ENCODE measurements at places on chromosomes 1 and 21.

DNA sequence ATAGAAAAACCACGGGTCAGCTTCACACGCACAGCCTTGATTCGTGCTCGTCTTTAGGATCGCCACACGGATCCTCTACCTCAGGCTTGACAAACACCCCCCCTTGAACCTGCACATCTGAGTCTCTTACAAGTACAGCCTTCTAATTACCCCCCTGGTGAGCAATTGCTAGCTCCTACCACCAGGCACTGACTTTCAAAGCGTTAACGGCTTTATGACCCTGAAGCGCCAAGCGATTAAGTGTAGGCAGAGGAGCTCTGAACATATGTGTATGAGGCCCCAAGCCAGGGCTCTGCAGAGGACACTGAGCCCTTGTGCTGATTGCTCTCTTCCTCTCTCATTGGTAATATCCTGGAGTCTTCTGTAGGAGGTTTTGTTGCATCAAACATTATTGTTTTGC, 55.7 kb upstream of the EPHA8 start:
- no peak for DNase-seq

DNA sequence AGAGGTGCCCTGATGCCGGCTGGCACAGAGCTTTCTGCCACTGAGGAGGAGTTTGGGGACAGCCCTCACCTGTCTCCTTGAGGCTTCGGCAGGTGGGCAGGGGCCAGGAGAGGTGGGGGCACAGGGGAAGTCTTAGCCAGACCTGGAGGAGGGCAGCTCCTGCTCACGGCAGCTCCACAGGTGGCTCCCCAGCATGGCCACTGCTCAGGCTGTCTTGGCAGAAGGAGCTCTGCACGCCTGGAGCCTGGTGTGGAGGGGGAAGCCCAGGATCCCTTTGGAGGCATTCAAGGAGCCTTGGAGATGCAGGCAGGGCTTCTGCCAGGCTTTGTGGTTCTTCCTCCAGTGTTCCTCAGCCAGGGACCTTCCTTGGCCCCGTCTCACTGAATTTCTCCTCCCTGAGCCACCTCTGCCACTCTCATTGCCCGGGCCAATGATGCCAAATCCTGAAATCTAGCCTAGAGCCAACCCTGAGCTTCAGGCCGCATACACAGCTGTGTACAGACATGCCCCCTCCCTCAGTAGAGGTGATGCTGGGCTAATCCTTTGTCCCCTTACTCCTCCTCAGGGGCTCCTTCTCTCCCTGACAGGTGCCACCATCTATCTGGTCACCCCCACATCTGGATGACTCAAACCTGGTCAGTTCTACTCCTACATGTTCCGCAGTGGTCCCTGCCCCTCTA, 251.8 kb upstream of the VAMP3 start:
- DNase-seq = no peak

DNA sequence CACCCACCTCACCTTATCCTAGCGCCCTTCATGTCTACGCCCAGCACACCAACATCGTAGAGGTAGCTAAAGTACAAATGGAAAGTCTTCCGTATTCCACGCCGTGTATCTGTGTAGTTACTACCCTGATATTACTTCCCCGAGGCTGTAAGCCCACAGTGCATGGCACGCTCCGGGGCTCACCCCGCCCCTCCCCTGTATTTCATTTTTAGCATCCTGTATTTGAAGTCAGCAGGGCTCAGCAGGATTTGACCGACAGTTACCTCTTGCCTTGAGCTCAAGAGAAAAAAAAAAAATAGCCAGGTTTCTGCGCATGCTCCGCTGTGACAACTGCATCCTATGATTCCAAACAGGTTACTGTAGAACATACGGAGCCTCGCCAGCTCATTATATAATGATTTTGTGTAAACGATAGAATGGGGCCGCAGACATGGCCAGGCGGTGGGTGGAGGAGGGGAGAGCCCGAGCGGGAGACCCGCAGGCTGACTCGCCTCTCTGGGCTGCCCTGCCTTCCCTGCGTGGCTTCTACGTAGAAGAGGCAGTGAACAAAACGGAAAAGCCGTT, 1.3 kb downstream of the ABCG1 start:
- DNase-seq = peak; percentile 42

DNA sequence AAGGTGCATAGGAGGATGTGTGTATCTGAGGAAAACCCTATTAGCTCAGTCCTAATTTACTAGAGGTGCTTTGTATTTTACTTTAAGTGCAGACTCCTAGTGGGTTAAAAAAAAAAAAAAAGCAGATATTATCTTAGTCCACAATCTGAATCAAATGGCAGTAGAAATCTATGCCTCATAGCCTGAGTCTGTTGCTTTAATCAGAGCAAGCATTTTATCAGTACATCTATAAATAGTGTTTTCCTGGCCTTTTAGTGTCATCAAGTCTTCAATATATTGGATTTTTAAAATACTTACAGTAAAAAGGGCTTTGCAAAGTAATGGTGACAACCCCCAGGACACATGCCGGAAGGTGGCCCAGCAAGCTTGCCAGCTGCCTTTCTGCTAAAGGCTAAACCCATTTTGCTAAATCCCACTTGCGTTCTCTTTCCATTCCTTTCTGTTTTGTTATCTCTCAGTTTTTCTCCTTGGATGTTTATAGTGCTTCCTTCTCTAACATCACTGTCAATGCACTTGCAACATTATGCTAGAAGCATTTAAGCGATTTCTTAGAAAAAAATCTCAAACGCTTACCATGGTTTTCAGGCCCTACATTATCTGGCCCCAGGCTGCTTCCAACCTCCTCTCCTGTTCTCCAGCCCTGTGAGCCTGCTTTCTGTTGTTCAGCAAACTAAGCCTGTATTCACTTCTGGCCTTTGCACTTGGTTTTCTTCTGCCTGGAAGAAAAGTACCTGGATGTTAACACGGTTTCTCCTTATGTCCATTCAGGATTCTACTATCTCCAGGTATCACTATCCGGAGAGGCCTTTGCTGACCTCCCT, 206.3 kb downstream of the PDE4B start:
- DNase-seq = no peak

DNA sequence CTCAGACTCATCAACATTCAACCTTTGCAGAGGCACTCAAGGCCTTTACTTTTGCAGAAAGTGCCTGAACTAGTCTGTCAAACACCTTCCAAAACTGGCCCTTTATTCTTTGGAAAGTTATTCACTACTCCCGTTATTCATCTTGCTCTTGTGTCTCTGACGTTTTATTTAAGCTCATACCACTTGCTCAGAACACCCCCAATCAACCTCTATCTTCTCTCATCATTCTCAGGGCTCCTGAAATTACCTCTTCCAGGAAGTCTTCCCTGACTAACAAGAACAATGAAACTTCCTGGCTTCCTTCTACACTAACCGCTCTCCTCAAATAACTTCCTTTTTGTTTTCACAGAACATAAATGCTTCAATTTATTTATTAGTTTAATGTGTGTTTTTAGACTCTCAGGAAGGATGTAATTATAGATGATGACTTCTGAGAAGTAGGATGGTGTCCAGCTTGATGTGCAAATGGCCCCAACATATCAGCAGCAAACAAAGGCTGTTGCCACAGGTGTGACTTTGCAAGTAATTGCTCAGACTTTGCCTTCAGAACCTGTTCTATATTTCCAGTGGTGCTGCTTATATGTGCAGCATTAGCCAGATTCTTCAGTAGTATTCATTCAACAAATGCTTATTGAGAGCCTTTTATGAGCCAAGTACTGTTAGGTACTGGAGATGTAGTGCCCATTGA, 22.8 kb upstream of the BATF3 start:
- DNase-seq = no peak

- no peak for DNase-seq
These were observed 14.9 kb upstream of the CTSS start for GRCh38 chr1:150780510-150780909.

- no peak for DNase-seq
These were observed 1.2 kb downstream of the NIPAL3 start for GRCh38 chr1:24416666-24417391.

Measured in SJCRH30 (cell line).